ENCODE measurements at places on chromosomes 16 and 17. TPM values are rescaled to one million over a fixed set of nuclear protein-coding genes. Genes with fewer than 3 reads are reported as not detected.

- H3K27ac ChIP-seq = no peak overlapping the region
- DNase-seq = no peak
- H3K4me1 ChIP-seq = no peaks in the 10 kb centered on the region
- no peaks in the 10 kb centered on the region for H3K27me3 ChIP-seq
- no peak overlapping the region for H3K4me3 ChIP-seq
- peaks cover 3% of the 10 kb centered on the region for H3K36me3 ChIP-seq
Measured at GRCh38 chr16:30414159-30414558, 6.8 kb downstream of the ZNF771 start.

GRCh38 chr16:69848637-69849545 is 86.8 kb downstream of the WWP2 start:
- DNase-seq = peak; percentile 91
- H3K4me1 ChIP-seq = peaks cover 13% of the 10 kb centered on the region
- peak overlapping the region; percentile 92 for H3K27ac ChIP-seq

GRCh38 chr17:41009936-41010335 is 1.0 kb upstream of the KRTAP3-1 start:
- H3K36me3 ChIP-seq = no peaks in the 10 kb centered on the region
- no peak overlapping the region for H3K27ac ChIP-seq
- no peak overlapping the region for H3K4me3 ChIP-seq
- DNase-seq = no peak

- H3K36me3 ChIP-seq = no peaks in the 10 kb centered on the region
- DNase-seq = no peak
- no peak overlapping the region for H3K4me3 ChIP-seq
- H3K4me1 ChIP-seq = no peaks in the 10 kb centered on the region
- H3K27ac ChIP-seq = no peak overlapping the region
Measured at GRCh38 chr17:45775576-45776011, 8.5 kb upstream of the CRHR1 start.

DNA sequence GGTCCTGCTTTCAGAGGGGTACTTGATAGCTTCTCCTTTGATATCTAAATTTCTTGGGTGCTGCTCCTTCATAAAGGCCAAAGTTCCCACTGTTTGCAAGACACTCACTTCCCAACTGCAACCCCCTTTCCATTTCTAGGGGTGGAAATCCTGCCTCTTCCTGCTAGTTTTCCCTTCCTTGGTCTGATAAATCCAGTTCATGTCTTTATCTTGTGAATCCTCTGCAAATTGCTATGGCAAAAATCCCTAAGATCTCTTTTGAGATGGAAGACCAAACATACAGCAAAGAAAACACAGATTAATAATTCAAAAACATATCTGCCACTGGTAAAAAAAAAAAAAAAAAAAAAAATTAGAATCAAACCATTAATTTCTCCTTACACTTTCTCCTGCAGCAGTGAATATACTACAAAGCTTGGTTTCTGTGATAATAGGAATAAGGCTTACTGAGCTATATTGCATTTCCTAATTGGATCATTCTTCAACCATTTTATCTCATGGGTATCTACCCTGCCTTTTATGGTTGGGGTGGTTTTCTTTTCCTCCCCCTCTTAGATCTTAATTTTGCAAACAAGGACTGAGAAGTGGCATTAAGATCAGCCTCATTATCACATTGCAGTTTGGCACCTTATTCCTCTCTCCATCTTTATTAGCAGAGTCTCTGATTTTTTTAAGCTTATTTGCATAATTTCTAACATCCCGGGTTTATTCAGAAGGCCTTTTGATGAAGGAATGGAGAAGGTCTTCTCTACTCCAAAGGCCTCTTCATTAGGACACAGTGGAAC is 439.1 kb downstream of the XYLT1 start:
- no peaks in the 10 kb centered on the region for H3K27me3 ChIP-seq
- no peak for DNase-seq
- H3K4me3 ChIP-seq = no peak overlapping the region
- no peak overlapping the region for H3K27ac ChIP-seq

DNA sequence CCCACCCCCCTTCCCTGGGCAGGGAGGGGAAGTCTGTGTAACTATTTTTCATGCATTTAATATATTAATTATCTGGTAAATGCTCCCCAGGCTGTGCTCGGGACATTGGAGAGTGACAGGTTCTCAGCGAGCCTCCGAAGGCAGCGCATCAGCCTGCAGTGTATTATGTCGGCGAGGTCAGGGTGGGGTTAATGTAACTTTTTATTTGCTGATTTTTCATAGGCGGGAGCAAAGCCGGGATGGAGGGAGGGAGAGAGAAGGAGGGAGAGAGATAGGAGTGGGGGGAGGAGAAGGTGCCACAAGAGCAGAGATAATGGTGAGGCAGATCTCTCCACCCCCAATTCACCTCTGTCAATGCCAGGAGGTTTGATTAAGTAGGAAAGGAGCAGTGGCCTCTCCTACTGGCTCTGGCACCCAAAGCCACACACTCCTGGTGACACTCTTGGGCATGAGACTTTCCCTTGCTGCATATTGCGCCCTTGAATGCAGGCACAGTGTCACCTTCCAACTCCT is 104.0 kb downstream of the MRM1 start:
- H3K27me3 ChIP-seq = peaks cover 42% of the 10 kb centered on the region
- H3K36me3 ChIP-seq = no peaks in the 10 kb centered on the region
- H3K27ac ChIP-seq = no peak overlapping the region
- H3K4me1 ChIP-seq = no peaks in the 10 kb centered on the region
- DNase-seq = no peak

DNA sequence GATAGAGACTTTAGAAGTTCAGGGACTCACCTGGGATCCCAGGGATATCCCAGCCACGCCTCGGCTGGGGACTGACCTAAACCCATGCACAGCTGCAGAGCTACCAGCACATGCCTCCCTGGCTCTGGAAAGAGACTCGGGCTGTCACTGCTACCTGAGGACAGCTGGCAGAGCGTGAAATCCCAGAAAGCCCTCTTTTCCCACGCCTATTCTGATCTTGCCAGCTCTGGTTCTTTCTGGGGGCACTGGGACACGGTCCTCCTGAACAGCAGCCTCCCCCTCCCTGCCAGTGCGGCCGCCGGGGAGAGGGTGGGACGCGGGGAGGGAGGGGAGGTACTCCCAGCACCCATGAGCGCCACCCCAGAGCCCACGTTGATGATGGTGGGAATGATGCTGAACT is 10.8 kb downstream of the P2RX5 start:
- no peak overlapping the region for H3K27ac ChIP-seq
- no peaks in the 10 kb centered on the region for H3K36me3 ChIP-seq
- H3K4me1 ChIP-seq = no peaks in the 10 kb centered on the region
- no peaks in the 10 kb centered on the region for H3K27me3 ChIP-seq
- no peak for DNase-seq
- H3K4me3 ChIP-seq = no peak overlapping the region

DNA sequence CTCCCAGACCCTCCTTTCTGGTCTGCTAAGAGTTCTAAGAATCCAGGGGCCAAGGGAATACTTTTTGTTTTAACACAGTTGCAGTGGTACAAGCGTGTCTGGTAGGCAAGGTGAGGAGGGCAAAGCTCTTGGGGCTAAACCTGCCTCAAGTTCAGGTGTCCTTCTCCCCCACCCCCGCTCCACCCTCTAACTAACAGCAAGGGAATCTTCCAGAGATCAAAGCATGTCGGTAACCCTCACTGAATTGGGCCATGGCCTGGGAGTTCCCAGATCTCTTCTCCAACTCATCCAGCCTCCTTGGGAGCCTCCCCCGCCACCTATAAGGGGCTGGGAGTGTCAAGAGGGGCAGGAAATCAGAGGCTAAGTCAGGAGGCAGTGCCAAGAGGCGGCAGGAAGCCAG is 55.7 kb upstream of the TAC4 start:
- no peaks in the 10 kb centered on the region for H3K36me3 ChIP-seq
- no peaks in the 10 kb centered on the region for H3K4me1 ChIP-seq
- DNase-seq = no peak
- H3K4me3 ChIP-seq = no peak overlapping the region

DNA sequence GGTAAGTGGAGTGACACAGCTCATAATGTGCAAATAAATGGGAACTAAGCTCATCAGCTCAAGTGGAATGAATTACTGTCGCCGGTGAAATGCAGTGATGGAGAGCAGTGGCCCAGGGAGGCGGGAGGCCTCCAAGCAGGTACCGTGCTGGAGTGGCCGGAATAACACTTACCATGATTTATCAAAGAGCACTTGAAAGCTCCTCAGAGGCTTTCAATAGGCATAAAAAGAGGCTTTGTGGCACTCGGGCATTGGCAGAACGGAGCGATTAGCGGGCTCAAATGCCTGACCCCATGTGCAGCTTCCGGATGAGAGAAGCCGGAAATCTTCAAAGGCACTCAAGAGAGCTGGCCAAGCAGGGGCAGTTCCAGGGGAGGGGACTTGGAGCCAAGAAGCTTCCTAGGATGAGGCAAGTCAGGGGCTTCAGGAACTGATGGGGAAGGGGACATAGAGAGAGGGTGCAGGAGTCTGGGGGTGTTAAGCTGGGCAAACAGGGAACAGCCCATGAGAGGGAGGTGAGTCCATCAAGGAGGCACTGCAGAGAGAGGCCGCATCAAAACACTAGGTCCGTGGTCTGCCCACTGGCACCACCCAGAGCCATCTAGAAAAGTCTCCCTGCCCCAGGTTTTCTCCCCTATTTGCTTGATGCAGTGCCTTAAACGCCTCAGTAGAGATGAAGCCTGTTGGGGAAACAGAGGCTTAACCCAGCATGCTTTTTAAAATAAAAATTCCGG is 144.0 kb upstream of the IRX6 start:
- no peak overlapping the region for H3K4me3 ChIP-seq
- no peak overlapping the region for H3K27ac ChIP-seq
- no peaks in the 10 kb centered on the region for H3K36me3 ChIP-seq
- no peak for DNase-seq
- H3K27me3 ChIP-seq = no peaks in the 10 kb centered on the region

GRCh38 chr17:73065376-73065775 is 27.1 kb downstream of the SLC39A11 start:
- H3K4me1 ChIP-seq = no peaks in the 10 kb centered on the region
- no peaks in the 10 kb centered on the region for H3K36me3 ChIP-seq
- no peak for DNase-seq
- H3K27me3 ChIP-seq = no peaks in the 10 kb centered on the region

DNA sequence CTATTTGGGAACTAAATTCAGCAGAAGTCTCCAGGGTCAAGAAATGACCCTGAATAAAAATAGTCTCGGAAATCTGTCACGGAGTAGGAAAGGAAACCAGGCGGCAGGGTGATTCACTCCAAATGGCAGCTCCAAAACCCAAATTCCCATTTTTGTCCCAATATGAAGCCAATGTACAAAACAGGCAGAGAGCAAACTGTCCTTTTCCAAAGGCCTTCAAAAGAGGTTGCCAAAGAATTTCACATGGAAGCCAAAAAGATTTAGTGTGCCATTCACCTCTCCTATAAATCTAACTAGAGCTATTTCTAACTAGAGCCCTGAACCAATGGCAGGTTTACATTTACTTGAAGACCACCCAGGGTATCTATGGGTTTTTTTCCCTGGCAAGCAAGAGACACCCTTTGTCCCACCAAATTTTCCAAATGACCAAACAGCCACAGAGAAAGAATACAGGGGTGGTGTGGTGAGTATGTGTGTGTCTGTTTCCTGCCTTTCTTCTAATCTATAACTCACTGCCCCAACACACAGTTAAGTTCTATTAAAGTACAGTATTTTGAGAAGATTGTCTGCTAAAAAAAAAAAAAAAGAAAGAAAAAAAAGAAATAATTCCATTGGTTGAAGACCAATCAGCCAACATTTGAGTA is 6.8 kb downstream of the MYO1D start:
- H3K27me3 ChIP-seq = no peaks in the 10 kb centered on the region
- peaks cover 17% of the 10 kb centered on the region for H3K4me1 ChIP-seq
- H3K4me3 ChIP-seq = no peak overlapping the region
- peak overlapping the region; percentile 67 for H3K27ac ChIP-seq

DNA sequence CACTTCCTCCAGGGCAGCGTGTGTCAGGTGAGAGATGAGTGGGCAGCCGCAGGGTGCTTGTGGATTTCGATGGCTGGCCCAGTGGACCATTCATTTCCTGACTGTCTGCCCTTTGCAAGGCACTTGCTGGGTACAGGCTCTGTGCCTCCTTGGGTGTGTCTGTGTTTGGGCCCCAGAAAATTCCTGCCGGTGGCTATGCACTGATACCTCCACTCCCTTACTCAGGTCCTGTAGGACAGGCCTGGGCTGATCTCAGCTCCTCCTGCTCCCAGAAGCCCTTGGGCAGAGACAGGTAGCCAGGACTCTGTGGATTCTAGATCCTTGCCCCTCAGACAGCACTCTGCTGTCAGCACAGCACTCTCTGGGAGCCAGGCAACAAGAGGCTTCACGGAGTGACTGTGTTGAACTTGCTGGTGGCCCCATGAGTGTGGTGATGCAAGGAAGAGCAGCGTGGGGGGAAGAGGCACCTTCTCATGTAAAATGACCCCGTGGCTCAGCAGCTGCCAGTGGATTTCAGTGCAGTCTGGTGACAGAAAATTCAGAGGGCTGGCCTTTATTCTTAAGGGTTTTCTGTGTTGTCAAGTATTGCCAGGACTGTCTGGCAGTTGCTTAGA is 29.0 kb downstream of the PGS1 start:
- H3K36me3 ChIP-seq = peaks cover 12% of the 10 kb centered on the region
- peak; percentile 42 for DNase-seq
- no peaks in the 10 kb centered on the region for H3K27me3 ChIP-seq
- H3K27ac ChIP-seq = peak overlapping the region; percentile 88

Gene PLEKHH3
- 79.1 TPM for total RNA-seq

Gene BMERB1
- 15.2 TPM for total RNA-seq

Gene CCDC78
- 16.5 TPM for total RNA-seq

Gene NOG
- total RNA-seq = 45.5 TPM

Gene CFAP97D1
- not detected for total RNA-seq

Gene PRSS36
- total RNA-seq = 0.63 TPM

Gene COIL
- total RNA-seq = 17.2 TPM

Gene CDRT4
- 4.8 TPM for total RNA-seq

Gene CCDC154
- total RNA-seq = 0.32 TPM

Gene MYH2
- 0.11 TPM for total RNA-seq
